ENCODE measurements at places on chromosomes 1 and 21. TPM values are rescaled to one million over a fixed set of nuclear protein-coding genes. Genes with fewer than 3 reads are reported as not detected.
A peak's percentile ranks its signal among the peaks of the same experiment; 100 is the strongest.

- no peak overlapping the region for H3K27ac ChIP-seq
- peaks cover 4% of the 10 kb centered on the region for H3K36me3 ChIP-seq
- H3K4me3 ChIP-seq = no peak overlapping the region
- no peaks in the 10 kb centered on the region for H3K27me3 ChIP-seq
Observed at GRCh38 chr1:53315456-53316423, 12.1 kb downstream of the LRP8 start.

Gene CCDC30
- 0.12 TPM for polyA plus RNA-seq

GRCh38 chr1:110746644-110747259, 72.0 kb upstream of the KCNA3 start:
- no peaks in the 10 kb centered on the region for H3K27me3 ChIP-seq
- H3K4me1 ChIP-seq = no peaks in the 10 kb centered on the region
- peak; percentile 11 for DNase-seq
- no peaks in the 10 kb centered on the region for H3K36me3 ChIP-seq
- no peak overlapping the region for H3K4me3 ChIP-seq

Gene CD5L
- polyA plus RNA-seq = not detected

Gene SYT11
- polyA plus RNA-seq = 0.13 TPM

Gene XKR8
- 3.2 TPM for polyA plus RNA-seq

Gene SAMD11
- 0.03 TPM for polyA plus RNA-seq

- DNase-seq = no peak
- H3K4me3 ChIP-seq = no peak overlapping the region
- peaks cover 8% of the 10 kb centered on the region for H3K4me1 ChIP-seq
- no peak overlapping the region for H3K27ac ChIP-seq
- no peaks in the 10 kb centered on the region for H3K36me3 ChIP-seq
Observed at GRCh38 chr1:38584448-38585355, 274.9 kb downstream of the RRAGC start.

- no peak for DNase-seq
- H3K4me1 ChIP-seq = no peaks in the 10 kb centered on the region
- H3K4me3 ChIP-seq = no peak overlapping the region
- H3K36me3 ChIP-seq = no peaks in the 10 kb centered on the region
Observed at GRCh38 chr1:201566933-201567801, 28.2 kb downstream of the NAV1 start.

- peak overlapping the region; percentile 95 for H3K4me3 ChIP-seq
- DNase-seq = no peak
- peak overlapping the region; percentile 65 for H3K27ac ChIP-seq
- no peaks in the 10 kb centered on the region for H3K27me3 ChIP-seq
- H3K4me1 ChIP-seq = peaks cover 29% of the 10 kb centered on the region
- H3K36me3 ChIP-seq = no peaks in the 10 kb centered on the region
Observed at GRCh38 chr1:231420959-231421545, 1.0 kb downstream of the EGLN1 start.

GRCh38 chr1:54207287-54207686, 7.3 kb downstream of the MRPL37 start:
- no peak overlapping the region for H3K27ac ChIP-seq
- peaks cover 44% of the 10 kb centered on the region for H3K36me3 ChIP-seq
- H3K4me1 ChIP-seq = no peaks in the 10 kb centered on the region

GRCh38 chr1:3521426-3521825, 67.0 kb downstream of the ARHGEF16 start:
- no peaks in the 10 kb centered on the region for H3K4me1 ChIP-seq
- no peak overlapping the region for H3K4me3 ChIP-seq
- no peaks in the 10 kb centered on the region for H3K36me3 ChIP-seq
- H3K27ac ChIP-seq = no peak overlapping the region
- no peaks in the 10 kb centered on the region for H3K27me3 ChIP-seq

GRCh38 chr1:18632783-18633421, 2.3 kb downstream of the PAX7 start:
- no peaks in the 10 kb centered on the region for H3K36me3 ChIP-seq
- no peak overlapping the region for H3K27ac ChIP-seq
- no peak overlapping the region for H3K4me3 ChIP-seq
- peaks cover 9% of the 10 kb centered on the region for H3K4me1 ChIP-seq

DNA sequence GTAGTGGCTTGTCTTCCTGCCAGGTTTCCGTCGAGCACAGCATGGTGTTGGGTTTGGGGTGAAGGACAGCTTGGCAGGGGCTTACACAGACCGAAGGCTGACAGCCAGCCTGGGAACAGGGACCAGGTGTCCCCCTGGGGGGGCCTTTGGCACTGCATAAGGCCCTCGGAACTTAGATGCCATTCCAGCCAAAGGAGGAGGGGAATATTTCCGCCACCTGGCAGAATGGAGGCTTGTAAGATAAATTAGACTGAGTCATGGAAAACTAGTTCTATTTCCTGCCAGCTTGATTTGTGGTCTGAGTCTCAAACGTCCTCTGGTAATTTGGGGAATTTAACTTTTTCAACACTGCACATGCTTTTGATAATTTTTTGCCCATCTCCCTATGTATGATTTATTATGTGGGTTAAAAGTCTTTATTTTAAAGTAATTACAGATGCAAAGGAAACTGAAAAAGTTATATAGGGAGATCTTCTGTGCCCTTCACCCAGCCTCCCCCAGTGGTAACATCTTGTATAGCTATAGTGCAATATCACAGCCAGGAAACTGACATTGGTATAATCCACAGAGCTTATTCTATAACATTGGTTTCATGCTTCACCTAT, 11.5 kb upstream of the TMEM51 start:
- no peak for DNase-seq
- H3K4me3 ChIP-seq = no peak overlapping the region
- no peak overlapping the region for H3K27ac ChIP-seq
- peaks cover 9% of the 10 kb centered on the region for H3K4me1 ChIP-seq
- H3K27me3 ChIP-seq = no peaks in the 10 kb centered on the region
- no peaks in the 10 kb centered on the region for H3K36me3 ChIP-seq

DNA sequence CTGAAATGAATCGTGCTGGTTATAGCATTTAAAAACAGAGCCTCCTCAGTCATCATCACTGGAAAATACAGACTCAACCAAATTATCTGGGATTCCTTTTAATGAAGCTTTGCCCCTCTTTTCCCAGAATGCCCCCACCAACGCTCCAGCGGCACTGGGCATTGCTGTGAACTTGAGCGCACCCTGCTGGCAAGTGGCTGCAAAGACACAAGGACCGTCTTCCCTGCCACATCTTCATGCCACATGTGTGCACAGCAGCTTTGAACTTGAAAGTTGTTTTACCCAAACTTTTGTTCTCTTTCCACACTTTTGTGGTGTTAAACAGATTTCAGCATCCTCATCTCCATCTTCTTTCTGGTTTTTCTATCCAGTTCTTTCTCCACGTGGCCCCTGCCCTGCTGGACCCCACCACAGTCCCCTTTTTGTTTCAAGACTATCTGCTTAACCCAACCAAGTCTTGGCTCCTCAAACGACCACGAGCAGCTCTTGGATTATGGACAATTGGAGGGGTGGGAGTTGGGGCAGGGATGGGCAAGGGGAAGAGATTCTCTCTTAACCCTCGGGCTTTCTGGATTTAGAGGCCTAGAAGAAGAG, 12.8 kb upstream of the LMX1A start:
- no peak for DNase-seq
- no peak overlapping the region for H3K4me3 ChIP-seq
- H3K4me1 ChIP-seq = peaks cover 13% of the 10 kb centered on the region
- H3K27ac ChIP-seq = no peak overlapping the region
- H3K36me3 ChIP-seq = no peaks in the 10 kb centered on the region
- H3K27me3 ChIP-seq = peaks cover 39% of the 10 kb centered on the region

DNA sequence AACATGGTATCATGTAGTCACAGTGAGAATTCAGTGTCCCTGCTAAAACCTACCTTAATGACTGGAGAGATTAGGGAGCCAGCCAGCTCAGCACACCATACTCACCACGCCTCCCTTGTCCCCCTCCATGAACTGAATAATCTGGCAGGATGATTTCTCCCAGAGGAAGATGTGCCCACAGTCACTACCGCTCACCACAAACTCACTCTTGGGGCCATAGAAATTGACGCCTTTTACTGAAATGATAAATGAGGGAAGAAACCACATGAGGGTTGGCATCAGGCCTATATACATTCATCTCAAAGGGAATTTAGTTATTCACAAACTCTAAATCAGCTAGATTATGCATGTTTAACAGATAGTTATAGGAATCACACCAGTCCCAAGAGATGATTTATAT, 17.4 kb downstream of the PEA15 start:
- H3K36me3 ChIP-seq = peaks cover 51% of the 10 kb centered on the region
- H3K4me3 ChIP-seq = no peak overlapping the region
- H3K4me1 ChIP-seq = peaks cover 38% of the 10 kb centered on the region
- no peaks in the 10 kb centered on the region for H3K27me3 ChIP-seq
- no peak overlapping the region for H3K27ac ChIP-seq
- no peak for DNase-seq

GRCh38 chr1:113433184-113433583, 42.9 kb downstream of the MAGI3 start:
- no peaks in the 10 kb centered on the region for H3K36me3 ChIP-seq
- H3K4me3 ChIP-seq = no peak overlapping the region
- no peak for DNase-seq
- no peaks in the 10 kb centered on the region for H3K4me1 ChIP-seq
- H3K27ac ChIP-seq = no peak overlapping the region
- no peaks in the 10 kb centered on the region for H3K27me3 ChIP-seq

- no peaks in the 10 kb centered on the region for H3K27me3 ChIP-seq
- no peak overlapping the region for H3K4me3 ChIP-seq
Observed at GRCh38 chr1:61245696-61246400, 163.5 kb downstream of the NFIA start.

DNA sequence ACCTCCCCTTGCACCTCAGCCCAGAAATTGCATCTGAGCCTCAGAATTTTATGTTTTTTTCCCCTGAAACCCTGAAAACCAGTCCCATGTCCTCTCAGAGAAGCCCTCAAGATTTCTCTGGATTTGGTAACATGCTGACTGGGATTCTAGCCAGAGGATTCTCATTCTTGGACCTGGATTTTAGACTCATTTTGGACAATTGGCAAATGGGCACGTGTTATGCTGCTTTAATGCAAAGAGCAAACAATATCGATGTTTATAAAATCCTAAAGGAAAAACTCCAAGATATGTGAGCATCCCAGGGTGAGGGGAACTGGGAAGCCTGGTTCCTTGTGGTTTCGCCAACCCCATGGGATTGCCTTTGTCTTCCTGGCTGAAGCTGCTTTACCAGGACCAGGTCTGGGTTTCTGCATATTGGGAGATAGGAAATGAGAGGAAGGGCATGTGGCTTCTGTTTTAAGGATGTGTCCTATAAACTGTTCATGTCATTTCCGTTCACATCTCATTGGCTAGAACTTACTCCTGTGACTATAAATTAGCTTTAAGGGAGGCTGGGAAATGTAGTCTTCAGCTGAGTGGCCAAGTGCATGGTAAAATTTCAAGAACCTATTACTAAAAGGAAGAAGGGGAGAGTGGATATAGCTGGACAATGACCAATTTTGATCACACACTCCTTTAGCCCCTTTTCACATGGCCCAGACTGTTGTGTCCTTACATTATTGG, 27.2 kb upstream of the BCL10 start:
- H3K27me3 ChIP-seq = no peaks in the 10 kb centered on the region
- no peaks in the 10 kb centered on the region for H3K36me3 ChIP-seq
- H3K4me1 ChIP-seq = peaks cover 13% of the 10 kb centered on the region
- H3K4me3 ChIP-seq = no peak overlapping the region
- no peak overlapping the region for H3K27ac ChIP-seq

- H3K4me1 ChIP-seq = peaks cover under 1% of the 10 kb centered on the region
- no peak overlapping the region for H3K27ac ChIP-seq
- no peak for DNase-seq
- H3K4me3 ChIP-seq = no peak overlapping the region
- no peaks in the 10 kb centered on the region for H3K36me3 ChIP-seq
- H3K27me3 ChIP-seq = no peaks in the 10 kb centered on the region
Observed at GRCh38 chr1:89802841-89803240, 18.0 kb upstream of the LRRC8D start.

DNA sequence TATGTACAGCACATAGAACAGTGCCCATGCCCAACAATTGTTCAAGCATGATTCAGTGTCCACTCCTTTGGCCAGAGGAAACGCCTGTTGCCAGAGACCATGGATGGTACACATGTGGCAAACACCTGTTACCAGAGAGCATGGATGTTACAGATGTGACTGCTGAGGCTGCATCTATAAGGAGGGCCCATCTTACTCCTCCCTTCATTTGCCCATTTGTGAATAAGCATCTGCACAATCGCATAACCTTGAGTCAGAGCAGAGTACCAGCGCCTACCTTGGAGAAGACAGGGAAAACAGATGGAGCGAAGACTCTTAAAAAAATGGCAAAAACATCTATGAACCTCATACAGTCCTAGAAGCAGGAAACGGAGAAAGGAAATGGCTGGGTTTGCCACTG, 36.6 kb upstream of the CACHD1 start:
- no peaks in the 10 kb centered on the region for H3K27me3 ChIP-seq
- H3K4me1 ChIP-seq = no peaks in the 10 kb centered on the region
- no peak for DNase-seq
- no peak overlapping the region for H3K27ac ChIP-seq
- no peaks in the 10 kb centered on the region for H3K36me3 ChIP-seq

Gene ZNF695
- 0.89 TPM for polyA plus RNA-seq
